Stimulated activated CD4-positive, alpha-beta T cell treated with anti-CD3 and anti-CD28 coated beads, Interleukin-4, amount 100 ng/mL, for 1 hour (primary cell): ENCODE measurements at places on chromosomes 5 and 9.
A peak's percentile ranks its signal among the peaks of the same experiment; 100 is the strongest.

DNA sequence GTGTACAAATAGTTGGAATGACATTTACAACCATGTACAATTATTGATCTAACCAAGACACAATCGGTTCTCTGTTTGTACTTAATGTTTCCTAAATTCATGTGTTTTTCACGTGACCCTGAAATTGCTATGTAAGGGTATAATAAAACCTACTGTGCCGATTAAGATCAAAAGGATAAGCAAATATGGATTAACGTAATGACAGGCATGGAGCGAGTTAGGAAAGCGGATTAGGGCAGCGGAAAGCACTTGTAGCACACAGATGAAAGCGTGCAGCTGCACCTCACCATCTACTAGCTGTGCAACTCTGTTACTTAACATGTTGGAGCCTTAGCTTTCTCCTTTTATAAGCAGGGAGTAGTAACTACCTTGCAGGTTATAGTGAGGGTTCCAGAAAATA is 38.3 kb upstream of the ZFYVE16 start:
- no peak for DNase-seq

DNA sequence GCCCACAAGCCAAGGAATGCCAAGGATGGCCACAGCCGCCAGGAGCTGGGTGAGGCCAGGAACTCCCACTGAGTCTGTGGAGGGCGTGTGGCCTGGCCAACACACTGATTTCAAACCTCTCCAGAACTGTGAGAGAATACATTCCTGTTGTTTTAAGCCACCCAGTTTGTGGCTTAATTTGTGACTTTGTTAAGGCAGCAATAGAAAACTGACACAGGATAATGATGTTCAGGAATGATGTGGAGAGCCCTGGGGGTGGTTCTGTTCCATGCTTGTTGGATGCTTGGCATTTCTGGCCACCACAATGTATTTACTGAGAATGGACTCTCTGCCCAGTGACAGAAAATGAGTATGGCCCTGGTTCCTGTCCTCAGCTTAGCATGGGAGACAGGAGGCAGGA is 82.8 kb downstream of the DAP start:
- DNase-seq: no peak

DNA sequence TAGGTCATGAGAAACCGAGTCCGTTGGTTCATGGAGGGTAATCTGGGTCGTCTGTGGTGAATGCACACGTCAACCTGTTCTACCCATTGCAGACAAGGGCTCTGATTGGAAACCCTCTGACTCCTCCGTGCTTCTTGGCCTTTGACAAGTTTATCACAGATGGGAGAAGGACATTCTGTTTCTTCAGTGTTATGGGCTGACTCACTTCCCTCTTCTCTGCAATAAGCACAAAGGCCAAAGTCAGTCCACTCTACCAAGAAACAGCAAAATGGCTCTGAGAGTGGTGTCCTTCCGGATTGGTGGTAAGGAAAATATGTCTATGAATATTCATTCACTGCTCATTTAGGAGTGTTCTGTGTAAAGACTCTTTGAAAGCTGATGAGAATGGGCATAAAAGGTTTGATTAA is 89.3 kb downstream of the FEM1C start:
- no peak for DNase-seq

GRCh38 chr9:79087133-79087532 is 484.6 kb upstream of the TLE4 start:
- DNase-seq: no peak

- peak; percentile 60 for DNase-seq
Observed at GRCh38 chr9:114662081-114662989, 4.7 kb upstream of the TEX53 start.

DNA sequence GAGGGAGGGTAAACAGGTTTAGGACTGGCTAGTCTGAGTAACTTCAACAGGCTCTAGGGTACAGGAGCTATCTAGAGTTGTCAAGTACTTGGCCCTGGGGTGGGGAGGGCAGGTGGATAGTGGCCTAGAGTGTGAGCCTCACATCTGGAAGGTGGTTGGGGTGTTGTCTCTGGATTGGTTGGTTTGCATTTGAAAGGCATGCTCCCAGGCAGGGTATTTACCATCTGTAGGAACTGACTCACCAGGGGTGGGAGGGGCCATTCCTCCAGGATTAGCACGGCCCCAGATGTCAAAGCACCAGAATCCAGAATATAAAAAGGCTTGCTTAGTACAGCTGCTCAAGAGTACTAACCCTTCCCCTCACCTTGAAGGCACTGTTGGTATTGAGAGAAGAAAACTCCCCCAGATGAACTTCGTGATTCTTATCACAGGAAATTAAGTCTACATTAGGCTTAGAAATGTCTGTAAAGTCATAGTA is 193.3 kb downstream of the NTRK2 start:
- no peak for DNase-seq

DNA sequence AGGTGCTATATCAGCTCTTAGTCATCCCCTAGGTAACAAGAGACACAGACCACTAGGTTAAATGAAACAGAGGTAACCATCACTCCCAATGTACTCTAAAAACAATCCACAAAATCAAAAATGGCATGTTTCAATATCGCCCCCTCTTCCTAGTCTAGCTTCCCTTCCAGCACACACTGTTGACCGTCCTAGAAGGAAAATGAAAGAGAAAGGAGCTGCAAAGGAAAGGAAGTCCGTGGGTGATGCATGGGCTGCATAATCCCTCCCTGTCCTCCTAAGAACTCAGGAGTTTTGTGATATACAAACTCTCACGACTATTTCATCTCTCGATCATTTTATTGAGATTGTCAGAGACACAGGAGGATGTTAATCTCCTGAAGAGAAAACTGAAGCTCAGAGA is 101.6 kb downstream of the RFK start:
- no peak for DNase-seq

DNA sequence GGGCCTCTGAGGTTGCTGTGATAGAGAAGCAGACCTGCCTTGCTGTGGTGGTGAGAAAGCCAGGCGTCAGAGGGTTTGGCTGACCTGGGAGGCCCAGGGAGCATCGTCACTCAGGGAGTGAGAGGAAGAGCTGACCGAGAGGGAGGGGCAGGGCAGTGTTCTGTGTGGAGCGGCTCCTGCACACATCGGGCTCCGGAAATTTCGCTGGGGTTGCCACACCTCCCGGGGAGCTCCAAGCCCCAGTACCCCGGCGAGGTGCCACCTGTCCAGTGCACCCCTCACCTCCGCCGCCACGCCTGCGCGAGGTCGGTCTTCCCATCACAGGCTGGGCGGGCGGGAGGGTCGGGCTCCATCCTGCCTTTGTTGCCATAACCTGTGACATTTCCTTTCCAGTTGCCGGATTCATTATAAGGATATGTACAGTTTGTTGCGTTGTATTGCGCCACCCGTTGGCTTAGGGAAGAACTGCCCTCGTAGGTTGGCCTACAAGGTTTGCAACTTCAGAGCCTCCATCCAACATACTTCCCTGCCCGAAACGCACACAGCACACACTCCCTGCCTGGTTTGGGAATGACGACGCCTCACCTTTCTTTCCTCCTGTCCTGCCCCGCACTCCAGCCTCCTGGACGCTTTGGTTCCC is 223.2 kb downstream of the CACNA1B start:
- no peak for DNase-seq

- no peak for DNase-seq
Observed at GRCh38 chr9:27126670-27127069, 17.6 kb downstream of the TEK start.

- DNase-seq: no peak
Observed at GRCh38 chr5:90955001-90955635, 396.5 kb downstream of the ADGRV1 start.

DNA sequence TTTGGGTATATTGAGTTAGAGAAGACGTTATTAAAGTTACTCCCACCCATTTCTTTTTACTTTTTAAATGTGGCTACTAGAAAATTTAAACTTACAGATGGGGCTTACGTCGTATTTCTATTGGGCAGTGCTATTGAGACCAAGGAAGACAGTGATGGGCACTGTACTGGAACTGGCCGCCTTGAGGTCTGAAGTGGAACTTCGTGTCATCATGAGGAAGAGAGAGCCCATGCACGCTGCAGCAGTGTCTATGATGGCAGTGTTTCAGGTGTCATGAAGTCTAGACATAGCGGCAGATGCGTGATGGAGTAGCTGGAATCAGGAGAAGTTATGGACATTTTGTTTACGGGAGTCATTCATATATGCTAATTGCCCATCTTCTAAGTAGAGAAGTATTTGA is 143.7 kb downstream of the LRRC70 start:
- no peak for DNase-seq

GRCh38 chr5:84445049-84445685 is 60.5 kb upstream of the EDIL3 start:
- DNase-seq: no peak

DNA sequence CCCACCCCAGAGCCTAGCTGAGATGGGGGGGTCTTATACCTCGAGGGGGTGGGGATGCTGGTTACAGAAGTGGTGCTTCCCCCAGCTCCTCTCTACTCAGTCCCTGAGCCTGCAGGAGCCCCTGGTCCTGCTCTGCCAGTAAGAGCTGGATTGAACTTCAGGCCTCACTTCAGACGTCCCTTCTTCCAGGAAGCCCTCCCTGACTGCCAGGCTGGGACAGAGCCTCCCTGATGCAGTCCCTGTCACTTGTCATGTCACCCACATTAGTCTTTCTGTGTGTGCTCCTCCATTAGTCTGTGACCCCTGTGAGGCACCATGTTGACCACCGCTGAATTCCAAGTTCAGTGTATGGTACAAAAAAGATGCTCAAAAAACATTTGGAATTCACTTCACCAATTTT is 78.7 kb upstream of the ASS1 start:
- DNase-seq: no peak

GRCh38 chr5:143056339-143056704 is 286.1 kb downstream of the ARHGAP26 start:
- DNase-seq: no peak

DNA sequence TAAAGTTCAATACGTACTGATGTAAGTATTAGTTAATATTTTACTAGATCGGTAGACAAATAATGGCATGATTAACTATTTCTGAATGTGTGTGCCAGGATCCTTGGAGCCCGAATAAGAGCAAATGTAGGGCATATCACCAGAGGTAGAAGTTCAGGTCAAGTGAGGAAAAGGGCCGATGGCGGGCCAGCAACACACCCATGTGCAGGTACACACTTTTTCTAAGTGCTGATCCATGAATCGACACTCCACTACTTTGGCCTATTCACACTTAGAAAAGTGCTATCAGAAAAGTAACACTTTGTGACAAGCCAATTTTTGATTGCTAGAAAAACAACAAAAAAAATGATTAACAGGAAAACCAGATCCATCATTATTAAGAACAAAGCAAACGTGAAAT is 150.3 kb downstream of the AUH start:
- no peak for DNase-seq

DNA sequence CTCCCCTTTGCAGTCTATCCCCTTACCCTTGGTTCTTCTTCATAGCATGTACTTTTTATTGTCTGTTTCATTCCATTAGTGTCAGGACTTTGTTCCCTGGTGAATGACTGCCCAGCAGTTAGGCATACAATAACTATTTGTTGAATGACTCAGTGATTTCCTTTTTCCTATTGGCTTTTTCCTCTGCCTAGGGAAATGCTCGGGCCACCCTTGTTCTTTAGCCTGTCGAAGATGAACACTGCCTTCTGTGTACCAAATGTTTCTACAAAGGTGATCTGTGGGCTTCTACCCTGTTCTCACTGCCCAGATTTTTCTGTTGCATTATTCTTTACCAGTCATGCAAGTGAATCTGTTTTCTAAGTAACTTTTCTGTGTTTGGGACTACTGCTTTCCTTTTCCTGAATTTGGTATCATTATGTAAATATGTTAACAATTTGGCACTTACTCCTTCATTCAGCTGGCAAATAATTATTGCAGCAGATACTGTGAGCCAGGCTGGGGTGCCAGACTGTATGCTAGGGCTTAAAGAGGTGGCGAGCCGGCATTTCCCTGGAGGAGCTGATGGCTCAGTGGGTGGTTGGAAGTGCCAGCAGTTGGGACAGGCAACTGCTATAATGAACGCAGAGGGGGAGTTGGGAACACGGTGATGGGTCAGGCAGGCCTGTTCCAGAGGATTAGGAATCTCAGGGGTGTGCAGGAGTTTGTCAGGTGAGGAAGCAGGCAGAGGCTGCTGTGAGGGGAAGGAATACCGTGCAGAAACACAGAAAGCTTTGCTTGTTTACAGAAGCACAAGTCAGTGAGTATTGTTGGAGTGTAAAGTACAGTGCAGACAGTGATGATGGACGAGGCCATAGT is 30.6 kb downstream of the KDM4C start:
- no peak for DNase-seq

- DNase-seq: no peak
Observed at GRCh38 chr5:173675287-173675996, 59.0 kb upstream of the BOD1 start.

- DNase-seq: no peak
Observed at GRCh38 chr5:142726188-142726731, 40.4 kb upstream of the FGF1 start.

DNA sequence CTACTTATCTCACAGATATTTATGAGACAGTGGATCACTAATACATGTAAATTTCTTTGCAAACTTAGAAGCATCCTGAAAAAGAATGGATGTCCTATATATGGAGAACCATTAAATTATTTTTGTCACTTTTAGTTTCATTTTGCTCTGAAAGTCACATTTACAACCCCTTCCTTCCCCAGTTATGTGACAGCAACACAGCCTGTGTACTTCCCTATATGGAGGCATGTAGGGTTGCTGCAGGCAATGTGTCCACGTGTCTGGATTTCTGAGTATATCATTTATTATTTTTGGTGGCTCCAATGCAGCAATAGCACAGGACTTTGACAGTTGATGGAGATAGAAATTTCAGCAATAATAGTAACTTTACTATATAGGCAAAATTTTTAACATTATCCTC is 156.4 kb downstream of the ST8SIA4 start:
- DNase-seq: no peak

DNA sequence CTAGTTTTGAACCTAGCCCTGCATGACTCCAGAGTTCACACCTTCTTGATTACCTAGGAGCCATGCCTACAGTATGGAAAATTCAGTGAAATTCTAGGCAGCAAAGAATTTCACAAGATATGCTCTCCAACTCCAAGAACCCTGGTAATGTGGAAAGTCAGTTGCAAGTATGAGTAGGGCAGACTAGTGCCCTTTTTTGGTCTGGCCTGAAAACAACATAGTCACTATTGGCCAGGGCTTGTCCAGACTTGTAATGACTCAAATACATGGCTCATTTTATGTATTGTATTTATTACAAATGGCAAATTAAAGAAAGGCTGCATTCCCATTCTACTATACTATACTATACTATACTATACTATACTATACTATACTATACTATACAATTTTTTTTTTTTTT is 160.4 kb downstream of the ESM1 start:
- no peak for DNase-seq

DNA sequence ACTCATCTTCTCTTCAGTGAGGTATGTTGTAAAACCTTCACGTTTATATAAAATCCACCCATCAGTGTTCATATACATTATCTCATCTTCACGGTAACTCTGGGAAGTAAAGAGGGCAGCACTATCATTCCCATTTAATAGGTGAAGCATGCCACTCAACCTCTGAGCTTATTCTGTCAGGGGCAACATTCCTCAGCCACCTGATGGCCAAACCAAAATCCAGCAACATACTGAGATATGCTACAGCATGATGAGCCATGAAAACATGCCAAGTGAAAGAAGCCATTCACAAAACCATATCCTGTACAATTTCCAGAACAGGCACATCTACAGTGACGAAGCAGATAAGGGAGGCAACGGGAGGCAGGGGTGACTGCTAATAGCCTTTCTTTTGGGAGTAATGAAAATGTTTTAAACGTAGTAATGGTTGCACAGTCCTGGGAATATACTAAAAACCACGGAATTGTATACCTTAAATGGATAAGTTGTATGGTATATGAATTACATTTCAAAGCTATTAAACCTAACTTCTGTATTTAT is 167.4 kb downstream of the TSSK1B start:
- no peak for DNase-seq

- DNase-seq: no peak
Observed at GRCh38 chr5:65674749-65675148, 47.2 kb downstream of the SGTB start.
